Left lobe of liver (tissue), 2 donors: ENCODE measurements at places on chromosomes 6 and 20. TPM values are rescaled to one million over a fixed set of nuclear protein-coding genes. Genes with fewer than 3 reads are reported as not detected.

GRCh38 chr20:39326050-39326449, 363.9 kb downstream of the DHX35 start:
- DNase-seq: no peak

NCOA7 gene
- total RNA-seq: 12.4 TPM

- no peak for DNase-seq
These were observed 7.3 kb downstream of the KCNK5 start for GRCh38 chr6:39221779-39222641.

GRCh38 chr6:125679128-125679527, 70.3 kb upstream of the HEY2 start:
- no peak for DNase-seq

- DNase-seq: no peak
These were observed 2.5 kb downstream of the PRRT1 start for GRCh38 chr6:32149092-32149755.

- DNase-seq: no peak
These were observed 1.6 kb downstream of the ARFRP1 start for GRCh38 chr20:63706027-63706695.

DNA sequence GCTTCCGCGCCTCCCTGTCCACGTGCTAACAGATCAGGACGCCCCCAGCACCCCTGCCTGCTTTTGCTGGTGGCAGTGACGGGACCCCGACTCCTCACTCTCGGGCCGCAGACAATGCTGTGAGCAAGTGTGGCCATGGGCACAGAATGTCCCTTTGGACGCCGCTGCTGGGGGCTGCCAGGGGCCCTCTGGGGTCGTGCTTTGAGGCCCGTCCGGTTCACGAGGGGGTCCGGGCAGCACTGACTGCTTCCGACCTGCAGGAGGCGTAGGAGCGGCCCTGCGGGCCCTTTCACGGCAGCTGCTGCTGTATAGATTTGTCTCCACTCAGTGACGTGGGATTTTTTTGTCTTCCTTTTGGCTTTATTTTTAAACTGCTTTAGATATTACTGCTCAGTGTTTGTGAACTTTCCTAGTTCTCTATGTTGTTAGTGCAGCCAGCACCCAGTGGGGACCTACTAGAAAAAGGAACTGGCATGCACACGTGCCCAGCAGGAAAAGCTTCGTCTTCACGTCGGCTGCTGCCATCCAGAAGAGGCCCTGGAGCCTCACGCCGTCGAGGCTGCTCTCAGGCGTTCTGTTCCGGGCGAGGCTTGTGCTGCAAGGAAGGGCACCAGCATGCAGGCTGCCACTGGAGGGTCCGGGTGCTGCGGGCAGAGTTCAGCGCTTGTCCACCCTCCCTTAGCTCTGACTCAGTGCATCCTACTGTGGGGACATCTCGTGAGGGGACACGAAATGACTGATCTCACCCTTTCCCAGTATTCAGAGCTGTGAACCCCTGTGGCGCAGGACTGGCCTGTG, 21.7 kb downstream of the UCKL1 start:
- DNase-seq: no peak

- DNase-seq: no peak
These were observed 133.8 kb downstream of the ARID1B start for GRCh38 chr6:156910938-156911337.

DNA sequence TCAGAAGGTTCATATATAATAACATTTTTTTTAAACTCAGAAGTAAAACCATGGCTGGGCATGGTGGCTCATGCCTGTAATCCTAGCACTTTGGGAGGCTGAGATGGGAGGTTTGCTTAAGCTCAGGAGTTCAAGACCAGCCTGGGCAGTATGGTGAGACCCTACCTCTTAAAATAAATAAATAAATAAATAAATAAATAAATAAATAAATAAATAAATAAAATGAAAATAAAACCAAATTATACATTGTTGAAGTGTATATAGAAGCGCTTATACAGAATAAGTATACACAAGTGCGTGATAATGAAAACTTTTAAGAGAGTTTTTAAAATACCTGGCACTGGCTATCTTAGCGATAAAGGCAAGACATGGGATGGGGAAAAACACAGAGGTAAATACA, 71.6 kb downstream of the OR2B2 start:
- no peak for DNase-seq

ZSCAN23 gene
- 0.40 TPM for total RNA-seq

LIN28B gene
- total RNA-seq: 0.10 TPM

- DNase-seq: no peak
These were observed 888 bp downstream of the DYNLRB1 start for GRCh38 chr20:34517114-34517505.

- DNase-seq: no peak
These were observed 45.2 kb downstream of the MUC22 start for GRCh38 chr6:31055441-31055840.

GRCh38 chr6:51025082-51025777, 206.6 kb downstream of the TFAP2B start:
- DNase-seq: no peak

- DNase-seq: no peak
These were observed 40.7 kb upstream of the UBR2 start for GRCh38 chr6:42522942-42523814.

ENPP5 gene
- total RNA-seq: 0.33 TPM

- no peak for DNase-seq
These were observed 54.2 kb upstream of the MLN start for GRCh38 chr6:33857932-33858475.

DNA sequence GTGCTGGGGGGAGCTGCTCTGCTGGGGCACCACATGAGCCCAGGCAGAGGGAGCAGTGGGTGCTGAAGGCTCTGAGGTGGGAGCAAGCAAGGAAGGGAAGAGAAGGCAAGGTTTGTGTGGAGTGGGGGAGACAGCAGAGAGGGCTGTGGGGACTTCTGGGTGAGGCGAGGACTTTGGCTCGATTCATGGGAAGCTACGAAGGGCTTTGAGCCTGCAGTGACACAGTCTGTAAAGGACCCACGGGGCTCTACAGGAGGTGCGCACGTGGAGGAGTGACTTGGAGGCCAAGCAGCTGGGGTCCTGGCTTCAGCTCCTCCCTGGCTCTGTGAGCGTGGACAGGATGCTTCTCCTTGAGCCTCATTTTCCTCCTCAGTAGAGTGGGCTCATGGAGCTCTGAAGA, 29.1 kb upstream of the CSNK2A1 start:
- DNase-seq: no peak

DNA sequence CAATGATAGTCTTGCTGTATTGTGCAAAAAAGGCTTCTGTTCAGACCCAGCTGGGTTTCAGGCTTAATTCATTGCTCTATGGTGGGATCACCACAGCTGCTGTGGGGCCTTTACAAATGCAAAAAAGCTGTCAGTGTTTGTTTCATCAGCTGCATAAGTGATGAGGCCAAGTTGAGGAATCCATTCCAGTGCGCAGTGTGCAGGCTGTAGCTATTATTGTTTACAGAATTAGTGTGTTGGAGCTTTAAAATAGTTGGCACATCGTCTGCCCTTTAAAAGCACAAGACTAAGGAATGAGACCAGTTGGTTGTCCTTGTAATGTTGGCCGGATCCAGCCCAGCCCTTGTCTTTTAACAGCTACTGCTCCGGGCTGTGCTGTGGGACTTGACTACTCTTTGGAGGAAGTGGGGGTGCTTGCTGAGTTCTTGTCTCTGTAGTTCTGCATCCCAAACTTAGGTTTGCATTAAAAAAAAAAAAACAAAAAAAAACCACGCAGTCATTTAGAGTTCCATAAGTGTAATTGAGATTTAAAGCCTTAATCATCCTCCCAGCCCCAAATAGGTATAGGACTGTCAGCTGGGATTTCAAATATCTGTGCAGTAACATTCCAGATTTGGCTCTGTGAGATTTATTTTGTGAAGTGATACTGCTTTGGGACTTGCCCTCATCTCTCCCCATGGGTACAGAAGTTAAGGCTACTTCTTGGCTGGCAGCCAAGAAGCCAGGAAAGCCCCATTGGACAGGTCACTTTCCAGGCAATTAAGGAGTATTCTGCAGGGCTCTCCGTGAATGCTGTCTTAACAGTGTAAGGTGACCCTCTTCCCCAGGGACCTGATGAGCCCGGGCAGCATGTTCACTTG, 19.3 kb downstream of the JARID2 start:
- no peak for DNase-seq

DNA sequence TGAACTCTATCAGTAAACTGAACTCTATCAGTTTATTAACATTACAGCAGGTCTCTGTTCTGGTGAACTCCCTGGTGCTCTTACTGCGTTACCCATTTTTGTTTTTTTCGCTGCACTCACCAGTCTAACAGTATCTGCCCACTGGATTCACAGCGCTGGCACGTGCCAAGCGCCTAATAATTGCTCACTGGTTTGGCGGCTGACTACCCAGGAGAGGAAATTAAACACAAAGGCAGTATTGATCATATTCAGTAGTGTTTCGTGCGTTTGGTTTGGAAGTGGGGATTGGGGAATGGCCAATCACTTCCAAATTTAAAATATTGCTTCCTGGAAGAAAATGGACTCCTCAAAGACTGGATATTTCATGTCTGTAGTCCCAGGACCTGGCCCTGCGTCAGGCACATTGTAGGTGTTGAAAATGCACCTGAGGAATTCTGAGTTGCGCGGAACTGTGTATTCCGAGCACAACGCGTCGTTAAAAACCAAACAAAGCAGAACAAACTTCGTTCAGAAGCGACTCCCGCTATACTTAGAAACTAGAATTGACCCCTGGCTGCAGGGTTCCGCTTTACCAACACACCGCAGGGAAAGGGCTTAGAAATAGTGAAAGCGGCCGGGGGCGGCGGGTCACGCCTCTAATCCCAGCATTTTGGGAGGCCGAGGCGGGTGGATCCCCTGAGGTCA, 1.1 kb upstream of the RPS12 start:
- peak; percentile 70 for DNase-seq

DNA sequence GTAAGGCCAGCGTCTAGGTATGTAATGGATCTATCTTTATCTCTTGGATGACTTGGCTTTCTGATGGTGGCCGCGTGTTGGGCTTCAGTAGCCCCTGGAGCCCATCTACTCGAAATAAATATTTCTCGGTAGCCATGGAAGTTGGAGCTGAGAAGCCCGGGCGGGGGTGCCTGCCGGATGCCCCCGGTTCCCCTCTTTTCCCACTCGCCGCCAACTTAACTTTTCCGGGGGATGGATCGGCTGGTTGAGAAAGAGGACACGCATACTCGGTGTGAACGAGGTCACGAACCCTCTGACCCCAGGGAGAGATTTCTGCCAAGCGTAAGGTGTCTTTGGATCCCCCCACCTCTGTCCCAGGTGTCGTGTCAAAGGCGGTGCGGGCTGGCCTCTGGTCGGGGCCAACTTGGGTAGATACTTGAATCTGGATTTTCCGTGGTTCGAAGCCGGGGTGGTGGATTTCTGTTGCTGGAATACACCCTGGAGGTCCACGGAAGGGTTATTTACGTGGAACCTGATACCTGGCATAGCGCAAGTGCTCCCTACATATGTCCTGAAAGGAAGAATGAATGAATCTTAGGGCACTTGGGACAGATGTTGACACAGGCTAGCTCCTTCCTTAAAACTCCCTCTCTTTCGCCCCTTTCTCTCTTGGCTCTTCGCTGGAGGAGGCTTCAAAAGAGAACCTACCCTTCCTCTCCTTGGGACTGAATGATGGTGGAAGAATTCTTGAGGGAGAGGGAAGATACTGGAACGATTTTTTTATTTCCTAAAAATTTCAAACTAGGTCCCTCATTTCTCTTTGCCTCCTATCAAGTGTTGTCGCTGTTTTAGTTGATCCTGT, 996 bp downstream of the DOK5 start:
- DNase-seq: no peak

BPIFA1 gene
- not detected for total RNA-seq

DNA sequence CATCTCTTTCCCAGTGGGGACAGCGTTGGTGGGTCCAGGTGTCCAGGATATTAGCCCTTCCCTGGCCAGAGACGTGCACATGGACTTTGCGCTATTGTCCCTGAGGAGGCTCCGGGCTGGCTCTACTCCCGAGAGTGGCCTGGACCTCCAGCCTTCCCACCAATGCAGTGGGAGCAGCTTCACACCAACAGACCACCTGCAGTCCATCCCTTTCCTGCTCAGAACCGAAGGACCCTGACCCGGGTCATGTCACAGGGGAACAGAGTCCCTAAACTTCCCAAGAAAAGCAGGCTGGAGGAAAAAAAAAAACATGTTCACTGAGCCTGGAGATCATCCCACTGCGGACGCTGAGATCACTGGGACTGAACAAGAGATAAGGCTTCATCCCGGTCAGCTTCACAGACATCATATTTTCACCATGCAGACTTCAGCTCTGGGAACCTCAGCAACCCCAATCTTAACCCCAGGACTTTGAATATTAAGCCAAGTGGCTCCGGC, 18.3 kb downstream of the ZMYND8 start:
- DNase-seq: peak; percentile 67

GRCh38 chr20:354298-354977, 7.5 kb downstream of the NRSN2 start:
- DNase-seq: peak; percentile 76

DNA sequence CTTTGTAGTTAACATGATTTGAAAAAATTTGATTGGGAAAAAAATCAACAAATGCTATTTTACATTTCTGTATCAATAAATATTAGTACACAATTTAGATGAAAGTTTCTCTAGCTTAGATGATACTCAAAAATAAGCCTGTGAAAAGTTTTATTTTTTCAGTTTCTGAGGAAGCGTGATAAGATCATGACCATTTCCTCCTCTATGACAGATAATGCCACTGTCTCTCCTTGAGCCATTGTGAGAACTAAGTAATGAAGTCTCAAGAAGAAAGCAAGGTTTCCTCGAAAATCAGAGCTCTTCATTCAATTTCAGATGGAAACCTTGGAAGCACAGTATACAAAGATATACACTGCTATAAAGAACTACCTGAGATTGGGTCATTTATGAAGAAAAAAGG, 395.0 kb downstream of the HDGFL1 start:
- no peak for DNase-seq

- DNase-seq: no peak
These were observed 5.8 kb upstream of the TBXT start for GRCh38 chr6:166173281-166173951.

DNA sequence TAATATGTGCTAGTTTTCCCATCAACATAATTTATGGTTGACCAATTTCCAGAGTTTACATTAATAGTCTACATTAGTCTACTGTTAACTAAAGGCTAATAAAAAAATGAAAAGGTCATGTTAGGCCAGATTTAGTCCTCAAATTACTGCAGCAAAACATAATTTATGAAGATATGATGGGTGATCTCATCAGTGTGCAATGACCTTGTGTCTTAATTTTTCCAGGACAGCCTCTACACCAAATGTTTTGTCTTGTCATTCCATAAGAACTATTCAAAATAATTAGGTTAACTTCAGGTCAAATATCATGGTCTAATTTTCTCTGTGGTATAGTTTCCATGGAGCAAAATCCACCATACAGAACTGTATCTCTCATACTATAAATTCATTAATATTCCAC, 234.2 kb downstream of the COL12A1 start:
- no peak for DNase-seq

DNA sequence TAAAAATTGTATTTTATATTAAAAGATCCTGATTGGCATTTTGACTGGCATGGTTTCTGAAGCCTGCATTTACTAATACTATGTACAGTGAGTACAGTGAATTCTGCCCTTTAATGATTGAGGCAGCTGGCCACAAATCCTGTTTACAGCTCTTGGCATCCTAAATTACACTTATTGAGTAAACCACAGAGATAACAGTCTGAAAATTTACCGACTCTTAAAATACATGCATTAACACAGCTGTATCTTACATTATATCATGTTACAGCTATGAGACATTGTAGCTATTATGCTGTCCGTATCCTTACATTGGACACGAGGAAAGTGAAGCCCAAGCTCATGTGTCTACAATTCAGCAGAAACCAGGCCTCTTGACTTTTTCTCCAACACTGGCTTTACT, 90.8 kb downstream of the FAM83B start:
- no peak for DNase-seq
